ENCODE measurements at places on chromosomes 12 and 14.

DNA sequence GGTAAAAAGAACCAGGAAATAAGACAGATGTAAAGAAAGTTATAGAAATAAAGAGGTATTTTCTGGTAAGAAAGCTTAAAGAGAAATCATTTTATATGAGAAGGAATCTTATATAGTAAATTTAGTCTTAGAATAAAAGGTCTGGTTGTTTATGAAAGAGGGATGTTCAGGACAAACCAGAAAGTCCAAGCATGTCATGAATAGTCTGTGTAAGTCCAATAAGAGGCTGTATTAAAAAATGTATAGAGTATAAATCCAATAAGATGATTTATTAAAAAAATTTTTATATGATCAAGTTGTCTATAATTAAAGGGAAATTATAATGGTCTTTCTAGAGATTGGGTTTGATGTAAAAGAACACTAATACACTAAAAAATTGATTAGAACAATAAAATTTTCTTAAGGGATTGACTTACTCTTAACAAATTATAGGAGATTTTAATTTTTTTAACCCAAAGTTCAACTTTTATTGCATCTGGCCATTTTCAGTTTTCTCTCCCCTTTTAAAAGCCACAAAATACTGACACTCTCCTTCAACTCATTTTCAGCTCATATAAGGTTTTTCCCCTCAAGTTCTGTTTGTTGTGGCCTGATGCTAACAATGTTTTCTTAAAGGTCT lies 35.1 kb downstream of the ST8SIA1 start:
- H3K27me3 ChIP-seq: no peaks in the 10 kb centered on the region
- H3K36me3 ChIP-seq: no peaks in the 10 kb centered on the region
- peak; percentile 18 for DNase-seq
- H3K27ac ChIP-seq: no peak overlapping the region
- no peak overlapping the region for H3K4me3 ChIP-seq

DNA sequence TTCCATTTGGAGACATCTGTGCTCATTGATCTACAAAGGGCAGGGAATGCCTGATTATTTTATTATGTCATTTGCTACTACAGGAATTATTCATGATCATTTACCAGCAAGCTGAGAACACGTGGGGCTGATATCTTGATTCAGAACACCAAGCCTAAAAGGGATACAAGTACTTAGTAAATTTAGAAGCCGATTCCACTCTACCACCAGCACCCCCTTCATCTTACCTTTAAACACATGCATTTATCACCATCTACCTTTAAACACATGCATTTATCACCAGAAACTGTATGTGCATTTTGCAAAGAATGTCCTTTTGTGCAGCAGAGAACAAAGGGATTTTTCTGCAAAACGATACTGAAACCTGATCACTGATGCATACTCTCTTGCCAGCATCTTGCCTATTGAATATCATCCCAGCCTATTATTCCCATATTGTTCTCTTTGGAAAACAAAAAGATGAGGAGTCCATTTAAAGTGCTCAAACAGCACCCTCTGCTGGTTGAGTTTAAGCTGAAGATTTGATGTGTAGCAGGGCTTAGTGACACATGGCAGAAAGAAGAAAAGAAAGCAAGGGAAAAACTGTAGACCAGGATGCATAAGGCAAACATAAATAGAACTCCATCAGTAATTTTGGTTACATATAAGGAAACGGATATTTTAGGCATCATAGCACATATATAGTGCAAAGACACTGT lies 132.6 kb upstream of the PLEKHG7 start:
- peak; percentile 91 for DNase-seq
- H3K27me3 ChIP-seq: no peaks in the 10 kb centered on the region
- H3K4me3 ChIP-seq: no peak overlapping the region
- H3K27ac ChIP-seq: no peak overlapping the region

GRCh38 chr14:103318750-103319419 lies 15.2 kb upstream of the EIF5 start:
- H3K4me3 ChIP-seq: no peak overlapping the region
- H3K27me3 ChIP-seq: no peaks in the 10 kb centered on the region
- H3K27ac ChIP-seq: no peak overlapping the region
- DNase-seq: no peak
- no peaks in the 10 kb centered on the region for H3K4me1 ChIP-seq

DNA sequence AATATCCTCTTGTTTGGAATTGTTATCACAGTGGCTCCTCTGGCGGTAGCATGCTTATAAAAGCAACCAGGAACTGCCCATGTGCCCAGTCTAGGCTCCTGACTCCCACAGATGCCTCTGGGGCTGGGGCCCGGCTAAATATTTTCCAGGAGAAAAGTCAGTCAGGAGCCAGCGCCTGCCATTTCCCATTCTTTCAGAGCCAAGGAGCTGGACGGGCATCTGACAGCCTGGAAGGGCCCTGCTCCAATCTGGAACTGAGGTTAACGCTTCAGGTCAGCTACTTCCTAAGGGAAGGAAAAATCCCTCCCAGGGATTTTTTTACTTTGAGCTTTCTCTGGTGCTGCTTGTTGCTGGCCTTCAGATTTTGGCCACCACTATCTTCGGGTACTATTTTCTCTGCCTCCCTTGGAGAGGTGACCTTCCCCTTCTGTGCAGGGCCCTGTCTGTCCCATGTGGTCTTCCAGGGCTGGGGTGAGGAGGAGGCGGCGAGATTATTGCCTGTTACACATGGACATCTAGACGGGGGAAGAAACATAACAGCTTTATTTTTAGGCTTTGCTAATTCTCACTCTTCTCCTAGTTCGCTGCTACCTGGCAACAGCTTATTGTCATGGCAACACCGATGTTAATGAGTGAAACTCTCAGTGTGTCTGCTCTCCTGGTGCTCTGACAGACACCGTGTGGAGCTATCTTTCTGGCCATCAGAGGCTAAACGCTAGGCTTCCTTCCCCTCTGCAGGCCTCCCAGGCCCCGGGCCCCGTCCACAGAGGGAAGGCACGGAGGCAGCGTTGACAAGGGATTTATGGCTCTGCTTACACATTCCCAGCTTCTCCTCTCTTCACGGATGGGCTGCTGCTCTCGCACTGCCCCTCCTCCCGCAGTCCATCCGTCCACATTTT lies 160.4 kb downstream of the CACNA1C start:
- H3K27ac ChIP-seq: no peak overlapping the region
- no peaks in the 10 kb centered on the region for H3K36me3 ChIP-seq
- H3K27me3 ChIP-seq: peaks cover 36% of the 10 kb centered on the region
- H3K4me1 ChIP-seq: no peaks in the 10 kb centered on the region
- H3K4me3 ChIP-seq: no peak overlapping the region

DNA sequence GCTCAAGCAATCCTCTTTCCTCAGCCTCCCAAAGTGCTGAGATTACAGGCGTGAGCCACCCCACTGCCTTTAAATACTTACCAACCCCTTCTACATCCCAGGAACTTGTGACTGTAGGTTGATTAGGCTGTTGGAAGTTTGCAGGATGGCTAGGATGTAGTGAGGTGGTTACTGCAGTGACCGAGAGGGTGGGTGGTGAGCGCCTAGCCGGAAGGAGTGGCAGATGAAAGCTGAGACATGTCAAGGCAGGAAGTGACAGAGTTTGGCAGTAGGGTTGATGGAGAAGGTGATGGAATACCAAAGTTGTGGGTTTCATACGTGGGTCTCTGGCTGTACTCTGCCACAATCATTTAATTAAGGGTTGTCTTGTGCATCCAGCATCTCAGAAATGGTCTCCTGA lies 13.5 kb downstream of the B4GALNT3 start:
- no peak overlapping the region for H3K27ac ChIP-seq
- peaks cover 6% of the 10 kb centered on the region for H3K4me1 ChIP-seq
- no peak overlapping the region for H3K4me3 ChIP-seq
- no peak for DNase-seq
- H3K36me3 ChIP-seq: no peaks in the 10 kb centered on the region
- no peaks in the 10 kb centered on the region for H3K27me3 ChIP-seq

GRCh38 chr14:103530390-103530789 lies 1.4 kb downstream of the TRMT61A start:
- H3K27ac ChIP-seq: no peak overlapping the region
- peak overlapping the region; percentile 94 for H3K4me3 ChIP-seq
- peaks cover 22% of the 10 kb centered on the region for H3K4me1 ChIP-seq
- peaks cover 4% of the 10 kb centered on the region for H3K36me3 ChIP-seq

DNA sequence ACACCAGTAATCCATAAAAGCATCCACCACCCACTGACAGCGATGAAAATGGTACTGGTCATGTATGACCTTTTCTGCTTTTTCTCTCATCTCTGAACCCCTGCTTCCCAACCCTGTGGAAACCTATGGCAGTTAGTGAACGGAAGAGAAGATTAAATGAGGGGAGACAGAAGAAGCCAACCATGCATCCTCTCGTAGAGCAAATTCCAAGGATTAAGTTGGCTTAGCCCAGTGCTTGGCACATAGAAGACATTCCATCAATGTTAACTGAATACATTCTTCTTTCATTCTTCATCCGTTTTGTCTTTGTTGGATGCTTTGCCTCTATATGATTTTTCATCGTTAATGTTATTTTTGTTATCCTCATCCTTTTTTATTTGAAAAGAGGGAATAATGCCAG lies 339.7 kb upstream of the FLRT2 start:
- no peaks in the 10 kb centered on the region for H3K4me1 ChIP-seq
- no peak for DNase-seq
- H3K36me3 ChIP-seq: no peaks in the 10 kb centered on the region
- no peak overlapping the region for H3K4me3 ChIP-seq
- H3K27me3 ChIP-seq: no peaks in the 10 kb centered on the region

GRCh38 chr12:48142818-48143674 lies 14.3 kb downstream of the ASB8 start:
- H3K27me3 ChIP-seq: no peaks in the 10 kb centered on the region
- DNase-seq: no peak
- H3K4me1 ChIP-seq: no peaks in the 10 kb centered on the region
- H3K27ac ChIP-seq: no peak overlapping the region
- no peak overlapping the region for H3K4me3 ChIP-seq

DNA sequence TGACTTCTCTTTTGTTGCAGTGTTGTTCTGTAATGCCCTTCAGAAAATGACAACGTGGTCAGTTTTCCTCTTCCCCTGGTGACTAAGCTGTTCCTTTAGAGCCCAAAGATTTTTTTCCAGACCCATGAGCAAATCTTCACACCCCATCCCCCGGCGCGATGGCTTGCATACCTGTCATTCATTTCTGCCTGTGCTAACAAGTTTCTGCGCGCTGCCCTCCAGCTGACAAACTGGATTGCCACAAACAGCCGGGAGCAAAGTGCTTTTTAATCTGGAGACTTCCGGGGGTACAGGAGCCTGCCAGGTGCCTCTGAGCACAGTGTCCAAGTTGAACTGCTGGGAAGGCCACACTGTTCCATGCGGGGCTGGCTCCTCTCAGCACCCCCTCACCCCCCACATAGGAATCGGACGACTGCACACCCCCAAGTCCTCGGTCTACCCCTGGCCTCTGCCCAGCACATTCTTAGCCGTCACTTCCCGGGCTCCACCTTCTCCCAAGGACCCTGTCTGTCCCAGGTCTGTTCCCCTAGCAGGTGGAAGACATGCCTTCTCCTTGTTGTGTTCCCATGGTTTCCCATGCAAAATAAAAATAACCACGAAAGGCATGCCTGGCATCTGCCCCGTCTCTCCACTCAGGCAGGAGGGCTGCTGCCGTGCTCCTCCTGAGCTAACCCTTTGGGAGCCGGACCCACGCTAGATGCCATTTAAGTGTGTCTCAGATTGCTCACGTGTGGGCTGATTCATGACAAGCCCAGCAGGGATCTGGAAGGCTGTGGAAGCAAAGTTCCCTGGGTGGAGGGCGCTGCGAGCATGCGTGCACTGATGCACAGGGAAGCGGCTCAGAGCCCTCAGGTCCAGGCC lies 14.1 kb downstream of the RILPL1 start:
- no peak for DNase-seq
- no peaks in the 10 kb centered on the region for H3K4me1 ChIP-seq

DNA sequence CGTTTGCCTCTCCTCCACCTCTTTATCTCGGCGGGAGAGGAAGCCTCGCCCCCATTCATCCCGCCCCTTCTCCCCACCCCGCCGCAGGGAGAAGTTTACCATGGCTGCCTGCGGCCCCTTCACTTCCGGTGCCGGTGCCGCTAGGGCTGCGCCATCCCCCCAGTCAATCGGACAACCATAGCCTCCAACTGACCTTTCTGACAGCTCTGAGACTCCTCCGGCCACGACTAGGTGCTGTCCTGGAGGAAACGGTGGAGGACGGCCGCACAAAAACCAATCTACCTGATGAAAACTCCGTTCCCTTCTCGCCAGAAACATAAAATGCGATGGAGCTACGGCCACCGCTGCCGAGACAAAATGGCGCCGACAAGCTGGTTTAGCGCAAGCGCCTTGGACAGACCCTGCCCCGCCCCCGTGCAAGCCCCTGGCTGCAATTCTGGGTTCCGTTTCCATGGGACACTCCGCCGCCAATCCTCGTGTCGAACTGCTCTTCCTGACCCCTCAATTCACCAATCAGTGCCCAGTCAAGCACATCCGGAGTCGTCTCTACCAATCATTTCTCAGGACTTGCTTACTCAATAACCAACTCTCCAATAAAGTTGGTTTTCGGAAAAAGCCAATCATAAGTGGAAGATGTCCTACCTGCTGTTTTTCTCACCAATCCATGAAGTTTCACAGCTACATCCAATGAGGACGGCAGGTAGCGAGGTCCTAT lies 436 bp upstream of the ARID4A start:
- H3K27me3 ChIP-seq: no peaks in the 10 kb centered on the region
- H3K36me3 ChIP-seq: peaks cover 34% of the 10 kb centered on the region
- peak; percentile 100 for DNase-seq
- H3K4me1 ChIP-seq: peaks cover 18% of the 10 kb centered on the region
- peak overlapping the region; percentile 78 for H3K27ac ChIP-seq
- H3K4me3 ChIP-seq: peak overlapping the region; percentile 78

DNA sequence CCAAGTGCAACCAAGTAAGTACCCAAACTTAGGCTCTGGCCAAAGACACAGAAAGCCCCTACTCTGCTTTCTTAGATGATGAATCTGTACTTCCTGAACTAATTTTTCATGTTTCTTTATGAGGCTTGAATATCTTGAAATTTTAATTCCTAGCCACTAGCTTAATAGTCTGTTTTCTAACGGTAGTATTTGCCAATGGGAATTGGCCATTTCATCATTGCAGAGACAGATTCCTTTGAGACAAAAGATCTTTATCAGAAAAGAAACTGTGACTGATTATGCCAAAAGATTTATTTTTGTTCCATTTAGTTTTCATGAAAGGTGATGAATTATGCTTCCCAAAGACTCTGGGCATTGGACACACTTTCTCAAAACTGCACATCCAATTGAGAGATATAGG lies 48.7 kb downstream of the DAD1 start:
- no peaks in the 10 kb centered on the region for H3K36me3 ChIP-seq
- no peak overlapping the region for H3K27ac ChIP-seq
- H3K4me1 ChIP-seq: peaks cover 22% of the 10 kb centered on the region

DNA sequence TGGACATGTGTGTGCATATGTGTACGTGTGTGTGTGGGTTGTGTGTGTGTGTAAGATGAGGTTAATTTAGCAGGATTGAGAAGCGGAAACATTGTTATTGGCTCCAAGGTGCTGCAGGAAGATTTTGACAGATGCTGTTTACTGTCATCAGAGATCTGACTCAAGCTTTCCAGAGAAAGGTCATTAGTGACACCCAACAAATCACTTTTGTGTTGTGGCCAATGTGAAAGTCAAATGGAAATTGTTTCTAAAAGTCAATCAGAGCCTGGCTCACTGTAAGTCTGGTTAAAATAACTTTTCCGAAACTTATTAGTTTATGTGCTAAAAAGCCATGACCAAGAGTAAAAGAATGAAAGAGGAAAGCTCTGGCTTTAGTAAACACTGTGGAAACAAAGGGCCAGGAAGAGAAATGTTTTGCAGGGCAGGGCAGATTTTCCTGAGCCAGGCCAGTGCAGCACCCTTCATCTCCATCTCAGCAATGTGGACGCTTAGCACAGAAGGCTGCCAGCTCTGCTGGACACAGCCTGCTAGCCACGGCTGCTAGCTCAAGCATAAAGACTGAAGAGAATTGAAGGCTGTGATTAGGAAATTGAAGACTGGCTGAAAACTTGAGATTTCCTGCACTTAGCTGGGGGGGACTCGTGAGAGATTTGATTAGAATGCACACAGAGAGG lies 235.8 kb downstream of the NEDD1 start:
- no peak overlapping the region for H3K27ac ChIP-seq
- DNase-seq: no peak
- H3K4me3 ChIP-seq: no peak overlapping the region
- no peaks in the 10 kb centered on the region for H3K4me1 ChIP-seq
- peaks cover 65% of the 10 kb centered on the region for H3K27me3 ChIP-seq
- no peaks in the 10 kb centered on the region for H3K36me3 ChIP-seq
